ENCODE measurements at places on chromosomes 12 and 14.

DNA sequence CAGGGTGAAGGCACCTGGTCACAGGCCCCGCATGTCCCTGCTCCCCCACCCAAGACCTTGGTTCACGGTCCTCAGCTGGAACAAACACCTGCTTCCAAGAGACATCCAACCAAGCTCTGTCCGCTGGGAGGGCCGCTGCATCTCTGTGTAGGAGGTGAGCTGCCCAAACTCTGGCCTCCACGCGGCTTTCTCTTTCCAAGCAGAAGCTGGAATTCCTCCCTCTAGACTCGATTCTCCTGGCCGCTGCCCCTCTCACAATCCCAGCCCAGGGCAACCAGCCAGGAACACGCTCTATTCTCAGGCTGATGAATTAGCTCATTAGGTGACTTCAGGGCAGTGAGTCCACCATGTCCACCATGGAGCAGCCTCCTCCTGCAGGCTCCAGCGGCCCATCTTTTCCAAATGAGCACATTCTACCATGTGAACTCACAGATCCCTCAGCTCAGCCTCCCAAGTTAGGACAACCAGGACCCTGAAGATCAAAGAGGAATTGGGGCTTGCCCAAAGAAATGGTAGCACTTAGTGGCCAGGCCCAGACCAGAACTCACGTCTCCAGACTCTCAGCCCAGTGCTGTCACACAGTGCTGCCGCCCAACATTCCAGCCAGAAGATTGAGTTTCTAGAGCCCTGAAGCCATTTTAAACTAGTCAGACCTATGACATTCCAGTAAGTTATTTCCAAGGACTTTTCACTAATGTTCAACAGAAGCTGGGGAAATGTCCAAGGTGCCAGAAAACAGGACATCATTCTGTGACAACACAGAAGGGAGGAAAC lies 146.6 kb downstream of the ANO2 start:
- no peak for DNase-seq

DNA sequence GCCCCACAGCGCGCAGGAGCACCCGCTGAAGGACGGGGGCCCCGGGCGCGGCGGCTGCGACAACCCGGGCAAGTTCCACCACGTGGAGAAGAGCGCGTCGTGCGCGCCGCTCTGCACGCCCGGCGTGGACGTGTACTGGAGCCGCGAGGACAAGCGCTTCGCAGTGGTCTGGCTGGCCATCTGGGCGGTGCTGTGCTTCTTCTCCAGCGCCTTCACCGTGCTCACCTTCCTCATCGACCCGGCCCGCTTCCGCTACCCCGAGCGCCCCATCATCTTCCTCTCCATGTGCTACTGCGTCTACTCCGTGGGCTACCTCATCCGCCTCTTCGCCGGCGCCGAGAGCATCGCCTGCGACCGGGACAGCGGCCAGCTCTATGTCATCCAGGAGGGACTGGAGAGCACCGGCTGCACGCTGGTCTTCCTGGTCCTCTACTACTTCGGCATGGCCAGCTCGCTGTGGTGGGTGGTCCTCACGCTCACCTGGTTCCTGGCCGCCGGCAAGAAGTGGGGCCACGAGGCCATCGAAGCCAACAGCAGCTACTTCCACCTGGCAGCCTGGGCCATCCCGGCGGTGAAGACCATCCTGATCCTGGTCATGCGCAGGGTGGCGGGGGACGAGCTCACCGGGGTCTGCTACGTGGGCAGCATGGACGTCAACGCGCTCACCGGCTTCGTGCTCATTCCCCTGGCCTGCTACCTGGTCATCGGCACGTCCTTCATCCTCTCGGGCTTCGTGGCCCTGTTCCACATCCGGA lies 1.4 kb downstream of the FZD10 start:
- no peak for DNase-seq

GRCh38 chr12:123916729-123917128 lies 55.9 kb downstream of the CCDC92 start:
- no peak for DNase-seq

DNA sequence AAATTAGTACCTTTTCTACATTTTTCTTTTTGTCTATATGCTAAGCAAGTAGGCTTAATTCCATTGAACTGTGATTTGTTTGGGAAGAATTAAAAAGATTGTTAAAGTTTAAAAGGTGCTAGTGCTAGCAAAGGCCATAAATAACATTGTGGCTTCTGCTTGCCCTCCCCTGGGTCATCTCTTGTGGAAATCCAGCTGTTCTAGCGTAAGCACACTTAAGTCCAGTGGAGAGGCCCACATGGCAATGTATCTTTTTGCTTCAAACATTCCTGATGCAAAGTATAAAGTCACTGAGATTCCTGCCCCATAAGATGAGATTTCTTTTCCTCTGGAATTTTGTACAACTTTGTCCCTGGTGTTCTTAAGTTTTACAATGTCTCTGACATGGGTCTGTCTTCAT lies 14.4 kb upstream of the ERGIC2 start:
- no peak for DNase-seq

DNA sequence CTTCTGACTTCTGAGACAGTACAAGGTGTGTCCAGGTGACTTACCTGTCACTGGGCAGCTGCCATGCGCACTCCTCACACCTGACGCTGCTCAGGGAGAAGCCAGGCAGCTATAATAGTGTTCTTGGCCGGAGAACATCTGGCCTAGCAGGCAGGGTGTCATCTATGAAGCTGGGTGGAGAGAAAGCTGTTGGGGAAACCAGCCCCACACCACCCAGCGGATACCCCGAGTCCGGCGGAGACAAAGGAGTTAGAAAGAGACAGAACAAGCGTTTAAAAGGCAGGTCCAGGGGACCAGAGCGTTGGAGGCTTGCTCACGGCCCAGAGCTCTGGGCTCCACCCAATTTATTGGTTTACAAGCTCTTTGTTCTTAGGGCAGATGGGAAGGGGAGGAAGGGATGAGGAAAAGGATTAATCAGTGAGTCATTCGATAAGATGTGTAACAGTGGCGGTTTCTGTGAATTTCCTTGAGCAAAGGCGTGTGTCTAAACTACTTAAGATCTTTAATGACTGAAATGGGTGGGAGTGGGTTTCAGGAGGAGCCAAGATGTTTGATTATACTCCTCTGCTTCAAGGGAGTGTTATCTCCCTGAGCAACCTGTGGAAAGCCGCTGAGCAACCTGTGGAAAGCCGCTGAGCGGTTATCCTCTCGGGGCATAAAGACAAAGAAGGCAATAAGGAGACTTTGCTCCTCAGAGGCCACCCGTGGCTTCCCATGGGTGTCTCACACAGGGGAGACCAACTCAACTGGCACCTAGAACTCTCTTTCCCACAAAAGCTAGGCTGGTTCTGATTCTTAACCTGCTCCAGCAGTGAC lies at the start of gene GALNT8:
TSS of gene GALNT8 (plus strand) at position 580 of the 816 bp plus-strand sequence. CDS start 278 bp downstream, outside the sequence.
- DNase-seq: no peak

- DNase-seq: no peak
Measured at GRCh38 chr12:132433641-132434395, 56.1 kb upstream of the FBRSL1 start.

- no peak for DNase-seq
Measured at GRCh38 chr12:39368096-39368495, 74.8 kb downstream of the KIF21A start.

- DNase-seq: no peak
Measured at GRCh38 chr14:93708800-93709199, 79.5 kb downstream of the PRIMA1 start.

GRCh38 chr12:58765653-58766512 lies 154.4 kb downstream of the LRIG3 start:
- DNase-seq: no peak

GRCh38 chr14:27320261-27320660 lies 722.4 kb upstream of the NOVA1 start:
- no peak for DNase-seq

GRCh38 chr12:21697904-21698630 lies 40.4 kb upstream of the LDHB start:
- peak; percentile 68 for DNase-seq

GRCh38 chr14:95361373-95362137 lies 41.8 kb upstream of the CLMN start:
- peak; percentile 28 for DNase-seq

- no peak for DNase-seq
Measured at GRCh38 chr12:90925562-90925961, 29.4 kb downstream of the CCER1 start.

- DNase-seq: peak; percentile 63
Measured at GRCh38 chr12:15152868-15153267, 68.3 kb downstream of the RERG start.

GRCh38 chr12:127750076-127750840 lies 516.7 kb upstream of the TMEM132C start:
- DNase-seq: no peak

DNA sequence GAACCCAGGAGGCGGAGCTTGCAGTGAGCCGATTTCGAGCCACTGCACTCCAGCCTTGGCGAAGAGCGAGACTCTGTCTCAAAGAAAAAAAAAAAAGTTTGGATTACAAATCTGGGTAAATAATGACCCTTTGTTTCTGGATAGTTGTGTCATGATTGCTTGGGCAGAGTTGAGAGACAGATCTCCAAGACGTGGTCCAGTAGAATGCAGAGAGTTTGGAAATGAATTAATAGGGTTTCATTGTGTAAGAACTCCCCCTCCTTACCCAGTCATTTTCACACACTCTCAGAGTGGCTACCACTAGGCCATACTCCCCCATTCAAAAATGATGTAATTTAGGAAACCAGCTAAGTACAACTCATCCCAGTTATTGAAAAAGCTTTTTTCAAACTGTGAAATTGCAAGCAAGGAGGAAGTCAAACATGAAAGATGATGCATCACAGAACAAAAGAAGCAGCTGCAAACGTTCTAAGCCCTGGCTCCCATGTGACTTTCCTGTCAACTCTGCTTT lies 1331.9 kb downstream of the AACS start:
- DNase-seq: no peak

- no peak for DNase-seq
Measured at GRCh38 chr14:80784820-80785219, 156.7 kb downstream of the CEP128 start.

- peak; percentile 3 for DNase-seq
Measured at GRCh38 chr14:26596543-26597061, 1.2 kb downstream of the NOVA1 start.

- no peak for DNase-seq
Measured at GRCh38 chr14:36755756-36756155, 94.1 kb downstream of the PAX9 start.

DNA sequence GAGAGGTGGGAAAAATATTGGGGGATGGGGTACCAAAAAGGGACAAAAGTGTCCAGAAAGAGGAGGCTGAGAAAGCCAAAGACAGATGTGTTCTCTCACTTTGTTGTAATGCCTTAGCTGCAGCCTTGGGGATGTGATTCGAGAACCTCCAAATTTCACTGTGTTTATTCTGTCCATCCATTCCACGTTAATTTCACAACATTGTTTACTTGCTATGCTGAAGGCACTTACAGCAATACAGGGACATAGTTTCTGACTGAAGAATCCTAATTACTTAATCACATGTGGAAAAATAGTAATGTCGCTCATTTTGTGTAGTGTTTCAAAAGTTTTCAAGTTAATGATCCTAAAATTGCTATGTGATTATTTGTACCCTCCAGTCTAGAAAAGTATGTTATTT lies 146.2 kb upstream of the SLC38A2 start:
- DNase-seq: no peak

- DNase-seq: no peak
Measured at GRCh38 chr14:80699861-80700260, 241.7 kb downstream of the CEP128 start.

DNA sequence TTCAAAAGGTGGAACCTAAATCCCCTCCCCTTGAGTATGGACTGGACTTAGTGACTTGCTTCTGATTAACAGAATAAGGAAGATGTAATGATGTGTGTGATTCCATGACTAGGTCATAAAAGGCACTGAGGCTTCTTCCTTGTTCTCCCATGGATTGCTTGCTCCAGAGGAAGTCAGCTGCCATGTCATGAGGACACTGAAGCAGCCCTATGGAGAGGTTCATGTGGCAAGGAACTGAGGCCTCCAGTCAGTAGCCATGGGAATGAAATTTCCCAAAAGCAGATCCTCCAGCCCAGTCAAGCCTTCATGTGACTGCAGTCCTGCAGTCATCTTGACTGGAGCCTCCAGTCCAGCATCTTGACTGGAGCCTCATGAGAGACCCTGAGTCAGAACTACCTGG lies 10.7 kb downstream of the TMBIM4 start:
- no peak for DNase-seq

GRCh38 chr14:48937541-48938195 lies 648.5 kb downstream of the RPS29 start:
- DNase-seq: no peak

DNA sequence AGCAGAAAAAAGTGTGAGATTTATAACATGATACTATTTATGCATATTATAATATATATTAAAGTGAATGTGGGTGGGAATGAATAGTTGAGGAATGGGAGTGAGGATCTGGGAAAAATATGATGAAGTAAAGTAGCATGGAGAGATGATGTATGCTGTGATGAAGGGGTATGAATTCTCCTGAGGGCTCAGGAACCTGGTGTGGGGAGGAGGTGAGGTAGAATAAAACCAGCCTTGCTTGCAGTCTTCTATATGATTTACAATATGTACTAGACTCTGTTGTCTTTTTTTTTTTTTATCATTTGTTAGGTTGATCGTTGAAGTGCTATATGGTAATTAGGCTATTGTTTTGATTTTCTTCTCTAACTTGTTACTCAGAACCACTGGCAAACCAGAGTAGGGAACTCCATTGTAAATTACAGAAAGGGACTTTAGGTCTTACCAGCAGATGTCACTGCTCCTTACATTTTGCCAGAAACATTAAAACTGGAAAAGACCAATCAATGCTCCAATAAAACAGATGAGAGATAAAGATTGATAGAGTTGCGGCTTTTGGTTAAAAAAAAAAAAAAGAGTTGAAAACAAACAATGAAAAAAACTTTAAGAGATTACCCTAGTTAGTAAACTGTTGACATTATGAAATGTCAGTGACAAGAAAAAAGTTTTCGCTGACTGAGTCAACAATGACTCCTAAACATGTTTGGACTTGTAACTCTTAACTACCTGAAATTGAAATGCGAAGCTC lies 39.9 kb downstream of the ATL1 start:
- DNase-seq: peak; percentile 45

DNA sequence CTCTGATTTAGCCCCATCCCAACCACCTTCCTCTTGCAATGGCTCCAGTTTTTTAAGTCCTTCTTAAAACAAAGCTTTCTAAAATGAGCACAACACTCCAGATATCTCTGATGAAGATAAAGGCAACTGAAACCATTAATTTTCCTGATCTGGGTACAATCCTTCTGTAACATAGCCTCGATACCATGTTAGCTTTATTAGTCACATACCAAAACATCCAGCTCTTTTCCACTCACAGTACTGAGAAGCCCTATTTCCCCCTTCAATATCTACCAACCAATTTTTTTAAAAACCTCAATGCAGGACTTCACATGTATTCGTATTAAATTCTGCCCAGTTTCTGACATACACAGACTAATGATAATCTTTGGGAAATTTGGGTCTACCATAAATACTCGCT lies 105.9 kb downstream of the MED13L start:
- DNase-seq: no peak

- no peak for DNase-seq
Measured at GRCh38 chr14:31159682-31160296, 47.8 kb downstream of the HECTD1 start.
